ENCODE measurements at places on chromosomes 2 and 18. TPM values are rescaled to one million over a fixed set of nuclear protein-coding genes. Genes with fewer than 3 reads are reported as not detected.

The CDK15 gene
- total RNA-seq: 3.5 TPM

The TXNL4A gene
- 46.6 TPM for total RNA-seq

The FSHR gene
- not detected for total RNA-seq

The OSBPL6 gene
- 3.9 TPM for total RNA-seq

The ASB18 gene
- not detected for total RNA-seq
